GM12864 (cell line): ENCODE measurements at places on chromosomes 1 and 21.

DNA sequence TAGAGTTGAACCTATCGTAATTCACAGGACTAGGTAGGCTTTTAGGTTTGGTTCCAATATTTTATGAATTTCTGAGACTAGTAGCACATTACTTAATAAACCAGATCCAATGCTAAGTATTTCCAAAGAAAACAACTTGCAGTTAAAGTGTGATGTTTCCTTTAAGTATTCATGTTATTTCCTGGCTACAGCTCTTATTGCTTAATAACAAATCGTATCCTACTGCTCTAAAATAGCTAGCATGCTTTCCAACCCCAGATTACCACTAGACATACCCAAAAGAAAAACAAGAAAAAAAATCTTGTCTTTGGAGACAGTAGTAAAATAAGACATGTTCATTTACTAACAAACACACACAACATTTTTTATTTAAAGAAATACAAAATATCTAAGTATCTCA lies 898 bp downstream of the KRTAP27-1 start:
- DNase-seq, result no peak

DNA sequence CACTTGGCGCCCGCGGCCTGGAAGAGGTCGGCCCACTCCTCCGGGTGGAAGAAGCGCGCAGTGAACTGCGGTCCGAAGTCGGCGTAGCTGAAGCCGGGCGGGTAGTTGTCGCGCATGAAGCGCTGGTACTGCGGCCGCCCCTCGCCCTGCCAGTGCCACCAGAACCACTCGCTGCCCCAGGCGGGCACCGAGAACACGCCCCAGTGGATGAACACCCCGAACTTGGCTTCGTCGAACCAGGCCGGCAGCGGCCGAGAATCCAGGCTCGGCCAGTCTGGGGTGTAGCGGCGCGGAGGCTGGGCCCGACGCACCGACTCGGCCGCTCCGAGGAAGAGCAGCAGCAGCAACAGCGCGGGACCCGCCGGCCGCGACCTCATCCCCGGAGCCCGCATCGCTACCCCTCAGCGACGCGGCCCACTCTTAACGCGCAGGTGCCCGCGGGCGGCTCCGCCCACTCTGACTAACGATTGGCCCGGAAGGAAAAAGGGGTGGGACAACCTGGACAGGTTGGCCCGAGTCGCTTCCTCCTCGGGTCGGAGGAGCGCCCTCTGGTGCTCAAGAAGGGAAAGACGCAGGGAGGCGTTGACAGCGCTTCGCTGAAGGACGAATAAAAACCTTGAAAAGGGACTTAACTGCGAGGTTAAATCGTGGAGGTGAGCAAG lies at the start of gene FUCA1:
FUCA1 (minus strand) TSS at position 396 of the 662 bp plus-strand sequence; CDS start at position 392, 4 bp downstream.
- peak; percentile 92 for DNase-seq

DNA sequence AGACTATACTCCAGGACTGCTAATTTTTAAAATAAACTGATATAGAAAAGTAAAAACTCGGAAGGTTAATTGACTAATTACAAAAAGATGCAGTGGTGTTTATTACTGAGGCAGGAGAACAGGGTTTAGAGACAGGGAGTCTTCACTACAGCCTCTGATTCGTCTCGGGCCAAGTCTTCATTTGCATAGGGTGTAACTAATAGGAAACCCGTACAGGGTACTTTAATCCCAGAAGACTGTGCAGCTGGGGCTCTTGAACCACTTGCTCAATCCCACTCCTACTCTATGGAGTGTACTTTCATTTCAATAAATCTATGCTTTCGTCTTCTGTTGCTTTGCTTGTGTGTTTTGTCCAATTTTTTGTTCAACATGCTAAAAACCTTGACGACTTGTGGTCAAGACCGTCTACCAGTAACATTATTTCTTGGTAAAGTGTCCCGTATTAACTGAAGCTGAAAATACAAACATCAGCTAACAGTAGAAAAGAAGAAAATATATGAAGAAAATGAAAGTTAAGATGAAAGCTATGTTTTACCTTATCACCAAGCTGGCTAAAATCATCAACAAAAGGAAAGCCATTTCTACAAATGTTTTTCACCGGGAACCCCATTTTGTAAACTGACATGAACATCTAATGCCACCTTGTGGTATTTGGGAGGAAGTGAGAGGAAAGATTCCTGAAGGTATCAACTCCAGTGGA lies 8.0 kb downstream of the SDHB start:
- DNase-seq, result no peak

- no peak for DNase-seq
Measured at GRCh38 chr1:84353695-84354094, 44.6 kb upstream of the DNASE2B start.

DNA sequence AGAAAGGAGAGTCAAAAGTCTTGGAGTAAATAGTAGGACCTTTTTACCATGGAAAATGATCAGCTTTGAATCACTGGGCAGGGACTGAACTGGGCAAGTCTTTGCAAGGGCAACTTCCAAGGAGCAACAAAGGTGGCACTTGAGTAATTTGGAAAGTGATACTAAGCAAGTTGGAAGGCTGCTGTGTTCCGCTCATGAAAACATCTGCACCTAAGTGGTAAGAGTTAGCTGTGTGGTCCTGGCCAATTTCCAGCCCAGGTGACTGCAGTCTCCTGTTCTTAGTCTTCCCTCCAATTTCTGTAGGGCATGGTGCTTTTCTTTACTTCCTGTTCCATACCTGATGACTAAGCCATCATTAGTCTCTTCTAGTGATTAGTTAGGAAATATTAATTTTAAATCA lies 35.5 kb upstream of the PRDM2 start:
- DNase-seq, result no peak

DNA sequence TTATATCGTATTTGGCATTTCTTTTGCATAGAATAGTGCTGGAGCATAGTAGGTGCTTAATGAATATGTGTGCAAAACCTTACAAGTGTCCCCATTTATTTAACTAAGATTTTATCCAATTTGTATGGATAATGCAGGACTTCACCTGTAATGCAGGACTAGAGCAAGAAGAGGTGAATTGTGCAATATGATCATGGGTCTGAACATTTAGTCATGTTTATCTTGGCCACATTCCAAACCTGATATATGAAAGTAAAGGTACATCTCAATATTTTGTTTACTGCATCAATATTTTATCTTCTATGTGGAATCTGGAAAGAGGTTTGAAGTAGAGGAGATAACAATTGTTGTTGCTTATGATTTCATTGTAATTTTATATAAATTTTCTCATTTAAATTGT lies 1626.7 kb upstream of the B3GALT2 start:
- no peak for DNase-seq

- DNase-seq, result no peak
Measured at GRCh38 chr1:220514256-220514655, 13.7 kb upstream of the MARK1 start.

DNA sequence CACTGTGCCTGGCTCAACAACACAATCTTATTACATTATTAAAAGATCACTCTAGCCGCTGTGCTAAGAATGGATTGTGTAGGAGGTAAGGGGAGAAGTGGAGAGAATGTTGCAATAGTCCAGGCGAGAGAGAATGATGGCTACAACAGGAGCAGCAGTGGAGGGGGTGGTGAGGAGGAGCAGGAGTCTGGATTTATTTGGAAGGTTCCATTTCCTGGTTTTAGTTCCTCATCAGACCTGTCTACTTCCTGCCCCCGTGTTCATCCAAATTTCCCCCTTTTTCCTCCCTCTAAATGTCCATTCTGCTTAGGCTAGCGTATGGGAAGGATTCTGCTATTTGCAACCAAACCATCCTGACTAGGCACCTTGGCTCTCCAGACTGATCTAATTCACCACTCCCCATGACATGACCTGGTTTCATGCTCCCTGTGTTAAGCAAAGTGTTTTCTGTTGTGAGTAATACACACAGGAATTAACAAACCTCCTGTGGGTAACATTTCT lies 35.1 kb upstream of the EYA3 start:
- DNase-seq, result no peak

- no peak for DNase-seq
Measured at GRCh38 chr1:245466261-245466660, 311.5 kb downstream of the KIF26B start.
